Activated CD4-positive, alpha-beta T cell treated with anti-CD3 and anti-CD28 coated beads, Interleukin-2, amount 50 U/mL, for 16 hours (primary cell): ENCODE measurements at places on chromosomes 1 and 21.

- DNase-seq: no peak
Measured at GRCh38 chr1:10962483-10962882, 50.0 kb upstream of the TARDBP start.

GRCh38 chr1:94553323-94553730, 11.8 kb upstream of the F3 start:
- DNase-seq: no peak

- DNase-seq: no peak
Measured at GRCh38 chr21:42989816-42990650, 15.7 kb downstream of the PKNOX1 start.

- DNase-seq: no peak
Measured at GRCh38 chr1:116163533-116163932, 52.3 kb downstream of the MAB21L3 start.

GRCh38 chr1:19476450-19477190, 8.7 kb downstream of the CAPZB start:
- DNase-seq: peak; percentile 76

- no peak for DNase-seq
Measured at GRCh38 chr1:77597310-77597709, 85.1 kb downstream of the ZZZ3 start.

DNA sequence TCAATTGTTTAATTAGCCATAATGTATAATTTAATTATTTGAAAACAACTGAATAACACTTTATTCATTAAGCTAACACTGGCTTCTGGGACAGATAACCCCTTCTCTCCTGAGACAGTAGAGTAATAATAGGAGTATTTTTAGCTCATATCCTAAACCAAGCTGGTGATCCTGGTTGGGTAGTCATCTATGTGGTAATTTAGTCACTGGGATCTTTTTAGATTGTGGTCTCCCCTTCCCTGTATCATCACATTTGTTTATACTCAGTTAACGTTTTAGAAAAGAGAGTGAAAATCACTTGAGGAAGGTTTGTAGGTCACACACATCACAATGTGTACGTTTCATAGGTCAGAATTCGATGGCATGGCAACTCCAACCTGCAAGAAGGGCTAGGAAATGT, 1356.6 kb upstream of the ADGRL2 start:
- no peak for DNase-seq

DNA sequence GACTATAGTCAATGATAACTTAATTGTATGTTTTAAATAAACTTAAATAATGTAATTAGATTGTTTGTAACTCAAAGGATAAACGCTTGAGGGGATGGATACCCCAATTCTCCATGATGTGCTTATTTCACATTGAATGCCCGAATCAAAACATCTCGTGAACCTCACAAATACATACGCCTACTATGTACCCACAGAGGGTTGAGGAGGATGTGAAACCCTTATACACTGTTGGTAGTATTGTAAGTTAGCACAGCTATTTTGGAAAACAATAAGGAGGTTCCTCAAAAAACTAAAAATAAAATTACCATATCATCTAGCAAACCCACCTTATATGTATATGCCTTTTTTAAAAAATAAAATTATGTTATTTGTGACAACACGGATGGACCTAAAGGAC, 198.6 kb downstream of the MRPL39 start:
- DNase-seq: no peak

GRCh38 chr1:176785791-176786190, 322.8 kb downstream of the PAPPA2 start:
- DNase-seq: no peak

- no peak for DNase-seq
Measured at GRCh38 chr1:232880354-232880753, 70.1 kb upstream of the NTPCR start.

DNA sequence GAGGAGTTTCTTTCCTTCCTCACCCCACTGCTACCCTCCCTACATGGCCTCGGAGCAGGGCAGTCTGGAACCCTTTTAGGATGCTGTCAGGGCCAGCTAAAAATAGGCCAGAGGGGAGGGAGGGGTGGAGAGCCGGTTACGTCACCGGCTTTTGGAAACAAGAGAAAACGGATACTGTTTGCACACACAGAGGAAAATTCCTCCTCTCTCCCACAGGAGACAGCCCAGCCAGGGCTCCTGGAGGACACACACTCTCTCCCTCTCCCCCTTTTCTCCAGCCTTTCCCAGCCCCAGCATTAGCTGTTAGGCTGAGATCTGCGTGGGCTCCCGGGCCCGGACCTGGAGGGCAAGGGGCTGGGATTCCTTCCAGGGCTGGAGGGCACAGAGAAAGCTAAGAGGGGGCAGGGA, 20.0 kb upstream of the ALDH4A1 start:
- DNase-seq: no peak

DNA sequence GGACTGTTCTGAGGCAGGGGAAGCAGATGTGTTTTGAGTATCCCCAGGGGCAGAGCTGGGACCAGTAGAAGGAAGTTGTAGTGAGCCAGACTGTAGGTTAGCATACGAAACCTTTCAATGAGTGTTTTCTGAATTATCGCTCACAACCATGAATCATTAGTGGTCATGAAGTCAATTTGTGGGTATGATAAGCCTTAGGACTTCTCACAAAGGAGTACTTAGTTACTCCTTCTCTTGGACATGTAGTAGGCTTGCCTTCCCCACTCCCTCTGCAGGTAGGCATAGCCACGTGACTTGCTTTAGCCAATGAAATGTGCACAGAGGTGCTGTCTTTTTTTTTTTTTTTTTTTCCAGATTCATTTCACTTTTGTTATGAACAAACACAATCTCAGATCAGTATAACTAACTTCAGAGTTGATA, 23.9 kb upstream of the FAAH start:
- peak; percentile 3 for DNase-seq

- peak; percentile 72 for DNase-seq
Measured at GRCh38 chr1:40264354-40264781, 6.3 kb downstream of the ZMPSTE24 start.

DNA sequence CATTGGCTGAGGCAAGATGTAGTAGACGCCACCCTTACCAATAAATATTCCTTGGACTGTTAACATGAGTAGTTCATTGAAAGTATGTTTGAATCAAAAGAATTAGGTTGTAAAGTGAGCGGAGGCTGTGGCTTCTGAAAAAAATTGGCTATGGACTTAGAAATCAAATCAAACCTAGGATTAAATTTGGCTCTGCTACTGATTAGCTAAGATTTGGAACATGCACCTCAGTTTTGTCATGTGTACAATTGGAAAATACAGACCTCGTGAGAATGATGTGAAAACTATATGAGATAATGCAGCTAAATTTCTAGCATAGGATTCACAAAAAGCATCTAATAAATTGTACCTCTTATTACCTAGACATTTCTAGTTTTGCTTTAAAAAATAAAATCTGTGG, 85.3 kb upstream of the USP25 start:
- no peak for DNase-seq

GRCh38 chr1:185453496-185454192, 136.6 kb upstream of the IVNS1ABP start:
- DNase-seq: no peak

DNA sequence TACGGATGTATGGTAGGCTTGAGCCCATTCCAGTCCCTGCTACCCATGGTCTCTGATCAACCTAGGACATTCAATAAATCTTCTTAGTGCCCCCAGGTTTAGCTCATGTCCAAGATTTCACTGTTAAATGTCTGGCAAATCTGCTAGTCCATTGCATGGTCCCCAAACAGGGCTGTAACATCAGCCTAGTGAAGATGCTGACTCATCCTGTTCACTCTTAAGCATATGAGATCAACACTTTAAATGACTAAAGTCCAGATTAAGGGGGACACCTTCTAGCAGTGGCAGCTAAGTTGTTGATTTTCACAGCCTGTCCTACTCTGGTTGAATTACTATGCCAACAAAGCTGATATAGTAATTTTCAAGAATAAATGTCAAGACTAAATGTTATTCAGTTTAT, 46.5 kb upstream of the NUF2 start:
- peak; percentile 23 for DNase-seq

GRCh38 chr21:30189773-30190172, 23.2 kb upstream of the CLDN17 start:
- DNase-seq: no peak

GRCh38 chr1:109210058-109210457, 3.7 kb upstream of the SARS1 start:
- DNase-seq: no peak

DNA sequence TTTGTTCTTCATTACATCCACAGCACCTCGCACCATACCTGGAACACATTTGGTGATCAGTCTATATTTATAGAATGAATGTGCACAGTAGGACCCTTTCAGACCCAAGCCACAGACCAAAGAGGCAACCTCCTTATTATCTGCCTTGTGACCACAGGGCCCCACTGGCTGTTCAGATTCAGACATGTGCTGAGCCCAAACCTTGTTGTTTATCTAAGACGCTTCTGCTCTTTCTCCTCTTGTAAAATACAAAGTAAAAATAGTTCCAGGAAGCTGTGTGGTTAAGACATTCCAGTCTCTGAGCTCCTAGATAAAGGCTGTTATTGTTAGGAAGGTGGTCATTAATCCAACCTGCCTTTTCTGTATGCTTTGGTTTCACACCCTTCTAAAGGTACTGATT, 3.6 kb upstream of the SCMH1 start:
- DNase-seq: no peak

DNA sequence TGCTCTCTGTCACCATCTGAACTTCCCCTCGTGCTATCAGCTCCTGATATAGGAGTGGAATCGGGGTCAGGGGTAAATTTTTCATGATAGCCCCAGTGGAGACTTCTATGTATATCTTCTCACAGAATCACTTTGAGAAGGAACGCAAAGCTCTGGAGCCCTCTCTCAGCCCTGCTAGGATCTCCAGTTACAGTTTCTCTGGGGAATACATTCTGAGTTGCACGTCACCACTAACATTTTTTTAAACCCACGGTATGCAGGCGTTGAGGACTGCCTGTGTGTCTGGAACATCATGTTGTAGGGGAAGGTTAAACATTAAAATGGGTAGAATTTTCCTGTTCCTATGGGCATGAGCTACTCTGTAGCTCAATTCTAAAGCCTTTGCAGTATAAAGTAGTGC, 116.4 kb upstream of the FAM78B start:
- DNase-seq: no peak

DNA sequence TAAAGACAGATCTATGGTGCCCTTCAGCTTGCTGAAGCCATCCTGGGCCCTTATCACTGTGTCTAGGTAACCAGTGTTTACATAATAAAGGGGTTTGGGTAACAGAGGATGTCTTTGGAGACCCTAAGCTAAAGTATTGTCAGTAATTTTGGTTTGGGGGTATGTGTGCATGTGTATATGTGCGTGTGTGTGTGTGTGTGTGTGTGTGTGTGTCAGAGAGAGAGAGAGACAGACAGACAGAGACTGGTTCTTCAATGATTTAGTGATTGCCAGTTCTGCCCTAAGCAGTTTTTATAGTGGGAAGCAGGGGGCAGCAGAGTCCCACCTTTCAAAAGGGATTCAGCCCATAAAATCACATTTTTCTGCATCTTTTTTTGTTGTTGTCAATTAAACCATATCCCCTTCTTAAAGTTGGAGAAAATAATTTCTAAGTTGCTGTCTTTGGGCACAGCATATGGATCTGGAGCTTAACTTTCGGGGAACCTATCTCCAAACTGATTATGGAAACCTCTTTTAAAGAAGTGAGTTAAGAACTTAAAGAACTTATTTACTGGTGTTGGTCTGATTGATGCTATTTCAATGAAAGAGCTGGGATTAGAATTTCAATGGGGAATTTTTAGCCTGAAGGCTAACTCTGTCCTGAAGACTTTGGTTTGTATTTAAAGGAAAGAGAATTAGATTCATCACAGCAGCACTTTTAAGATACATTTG, 51.1 kb downstream of the ZNF326 start:
- peak; percentile 24 for DNase-seq

GRCh38 chr1:153358691-153358975, 979 bp downstream of the S100A9 start:
- DNase-seq: no peak

- no peak for DNase-seq
Measured at GRCh38 chr1:204285436-204286305, 71.9 kb upstream of the GOLT1A start.
